Stromal cell of bone marrow (primary cell): ENCODE measurements at places on chromosomes 3 and 15.

GRCh38 chr3:38028621-38029361 is 651 bp downstream of the PLCD1 start:
- no peak for DNase-seq

- DNase-seq, result no peak
Measured at GRCh38 chr15:85584872-85585271, 204.5 kb downstream of the AKAP13 start.

- no peak for DNase-seq
Measured at GRCh38 chr3:191244242-191244867, 45.3 kb downstream of the OSTN start.

GRCh38 chr3:133256787-133257483 is 142.9 kb upstream of the BFSP2 start:
- no peak for DNase-seq

GRCh38 chr15:90547540-90547939 is 17.8 kb downstream of the CRTC3 start:
- no peak for DNase-seq

- DNase-seq, result no peak
Measured at GRCh38 chr15:74958908-74959585, 2.5 kb upstream of the RPP25 start.

GRCh38 chr15:33076937-33077336 is 117.6 kb downstream of the FMN1 start:
- DNase-seq, result no peak

DNA sequence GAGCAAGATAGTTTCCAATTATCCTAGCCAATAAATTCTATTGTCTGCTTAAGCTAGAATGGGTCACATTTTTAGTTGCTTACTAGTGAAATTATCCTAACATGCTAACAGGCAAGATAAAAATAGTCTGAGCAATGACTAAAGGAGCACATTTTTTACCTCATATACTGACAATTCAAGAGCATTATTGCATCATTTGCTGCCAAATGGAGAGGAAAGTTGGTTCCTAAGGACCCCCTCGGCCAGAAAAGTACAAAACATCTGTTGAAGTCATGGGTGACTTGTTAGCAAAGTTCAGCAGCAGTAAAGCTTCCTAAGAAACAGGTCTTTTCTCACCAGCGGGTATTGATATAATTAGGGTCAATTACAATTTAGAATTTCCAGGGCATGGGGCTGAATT is 1001.0 kb downstream of the FHIT start:
- no peak for DNase-seq

GRCh38 chr3:152703245-152703890 is 131.6 kb upstream of the P2RY1 start:
- no peak for DNase-seq

- DNase-seq, result no peak
Measured at GRCh38 chr3:71355862-71356261, 227.7 kb downstream of the FOXP1 start.

DNA sequence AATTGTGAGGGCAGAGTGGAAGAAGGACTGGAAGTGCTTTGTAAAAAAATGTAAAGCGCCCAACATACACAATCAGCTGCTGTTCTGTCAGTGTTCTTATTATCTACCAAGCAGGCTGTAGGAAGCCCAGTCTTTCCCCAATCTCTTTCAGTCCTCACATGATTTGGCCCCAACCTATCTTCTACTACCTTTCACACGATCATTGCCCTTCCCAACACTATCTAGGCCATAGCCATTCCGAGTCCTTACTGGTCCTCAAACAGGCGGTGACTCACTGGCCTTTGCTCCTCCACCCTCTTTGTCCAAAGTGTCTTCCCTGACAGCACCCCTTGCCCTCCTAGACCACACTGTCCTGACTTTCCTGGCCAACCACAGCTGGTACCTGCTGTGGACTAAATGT is 861 bp upstream of the RFT1 start:
- DNase-seq, result no peak

- DNase-seq, result no peak
Measured at GRCh38 chr3:27545061-27545460, 60.9 kb upstream of the SLC4A7 start.

DNA sequence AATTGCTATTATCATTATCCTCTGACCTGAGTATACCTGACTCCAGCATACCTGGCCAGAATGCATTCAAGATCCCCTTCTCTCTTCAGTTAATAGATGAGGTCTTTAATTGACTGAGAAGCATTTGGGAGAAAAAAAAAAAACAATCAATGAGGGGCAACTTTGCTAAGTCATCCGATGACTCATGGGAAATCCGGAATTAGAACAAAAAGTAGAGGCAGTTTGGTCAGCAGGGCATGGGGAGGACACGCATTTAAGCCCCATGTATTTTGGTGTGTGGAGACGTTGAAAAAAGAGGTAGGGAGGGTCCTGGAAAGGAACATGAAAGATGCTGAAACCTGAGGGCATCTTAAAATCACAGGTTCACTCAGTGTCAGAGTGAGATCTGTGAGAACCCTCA is 256.2 kb downstream of the RORA start:
- DNase-seq, result peak; percentile 77

GRCh38 chr3:107660306-107660976 is 137.7 kb downstream of the BBX start:
- DNase-seq, result peak; percentile 45

DNA sequence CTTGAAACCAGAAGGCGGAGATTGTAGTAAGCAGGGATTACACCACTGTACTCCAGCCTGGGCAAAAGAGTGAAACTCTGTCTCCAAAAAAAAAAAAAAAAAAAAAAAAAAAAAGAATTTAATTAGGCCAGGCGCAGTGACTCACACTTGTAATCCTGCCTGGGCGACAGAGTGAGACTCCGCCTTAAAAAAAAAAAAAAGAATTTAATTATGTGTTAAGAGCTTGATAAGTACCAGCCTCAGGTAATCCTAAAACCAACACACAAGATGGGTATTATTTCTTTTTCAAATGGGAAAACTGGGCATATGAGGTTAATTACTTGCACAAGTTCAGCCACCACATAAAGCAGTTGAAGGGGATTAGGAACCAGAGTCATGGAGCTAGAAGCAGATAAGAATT is 49.0 kb downstream of the PBRM1 start:
- no peak for DNase-seq

DNA sequence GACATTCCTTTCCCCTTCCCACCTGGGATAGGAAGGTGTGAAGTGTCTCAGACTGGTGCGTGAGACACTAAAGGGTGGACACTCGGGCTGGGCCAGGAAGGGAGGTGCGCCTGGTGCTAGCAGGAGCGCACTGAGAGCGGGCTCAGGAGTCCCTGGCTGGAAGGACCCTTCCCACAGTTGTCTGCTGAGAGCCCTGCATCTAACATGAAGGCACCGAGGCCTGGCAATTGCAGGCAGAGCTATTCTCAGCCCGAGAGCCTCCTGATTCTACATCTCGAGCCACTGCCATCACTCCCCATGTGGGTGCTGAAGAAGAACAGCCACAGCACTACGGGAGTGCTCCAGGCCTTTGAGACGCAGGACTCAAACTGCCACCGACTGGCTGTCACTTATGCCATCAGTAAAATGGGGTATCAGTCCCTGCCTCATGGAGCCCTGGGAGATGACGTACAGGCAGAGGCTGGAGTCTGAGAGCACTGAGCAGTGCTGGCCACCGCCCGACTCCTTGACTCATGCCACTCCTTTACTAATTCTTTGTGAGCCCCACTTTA is 159.4 kb downstream of the KLF13 start:
- no peak for DNase-seq

DNA sequence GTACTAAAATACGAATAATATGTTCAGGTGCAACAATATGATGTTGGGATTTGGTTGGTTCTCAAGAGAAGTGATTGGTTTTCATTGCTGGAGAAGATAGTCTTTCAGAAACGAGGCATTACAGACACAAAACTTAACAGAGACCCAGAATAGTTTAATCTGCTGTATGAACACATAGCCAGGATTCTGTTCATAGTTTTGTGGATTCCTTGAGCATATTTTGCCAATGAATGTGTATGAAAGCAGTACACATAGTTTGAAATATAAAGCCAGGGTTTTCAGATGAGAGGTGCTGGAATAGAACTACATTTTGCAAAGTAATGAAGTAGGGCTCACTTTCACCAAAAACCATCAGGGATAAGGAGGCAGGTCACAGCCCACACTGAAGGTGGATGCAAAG is 5.7 kb upstream of the MCTP2 start:
- DNase-seq, result no peak

- peak; percentile 89 for DNase-seq
Measured at GRCh38 chr3:24220859-24221657, 273.6 kb downstream of the THRB start.

GRCh38 chr15:66808181-66808824 is 106.3 kb downstream of the SMAD6 start:
- no peak for DNase-seq

GRCh38 chr15:31128919-31129768 is 27.6 kb upstream of the TRPM1 start:
- peak; percentile 18 for DNase-seq

DNA sequence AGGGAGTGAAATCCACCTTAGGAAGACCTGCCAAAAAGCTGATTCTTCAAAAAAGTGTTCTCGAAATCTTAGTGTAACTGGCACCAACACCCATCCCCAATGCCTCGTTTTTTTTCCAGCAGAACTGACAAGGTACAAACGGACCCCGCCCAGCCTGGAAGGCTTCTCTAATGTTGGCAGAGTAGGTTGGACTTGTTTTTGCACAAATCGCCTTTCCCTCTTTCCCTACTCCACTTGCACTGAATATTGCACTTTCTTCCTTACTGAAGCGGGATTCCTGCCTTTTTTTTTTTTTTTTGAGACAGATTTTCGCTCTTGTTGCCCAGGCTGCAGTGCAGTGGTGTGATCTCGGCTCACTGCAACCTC is 544 bp upstream of the TIMMDC1 start:
- peak; percentile 10 for DNase-seq

GRCh38 chr3:29557825-29558224 is 277.0 kb downstream of the RBMS3 start:
- DNase-seq, result no peak

DNA sequence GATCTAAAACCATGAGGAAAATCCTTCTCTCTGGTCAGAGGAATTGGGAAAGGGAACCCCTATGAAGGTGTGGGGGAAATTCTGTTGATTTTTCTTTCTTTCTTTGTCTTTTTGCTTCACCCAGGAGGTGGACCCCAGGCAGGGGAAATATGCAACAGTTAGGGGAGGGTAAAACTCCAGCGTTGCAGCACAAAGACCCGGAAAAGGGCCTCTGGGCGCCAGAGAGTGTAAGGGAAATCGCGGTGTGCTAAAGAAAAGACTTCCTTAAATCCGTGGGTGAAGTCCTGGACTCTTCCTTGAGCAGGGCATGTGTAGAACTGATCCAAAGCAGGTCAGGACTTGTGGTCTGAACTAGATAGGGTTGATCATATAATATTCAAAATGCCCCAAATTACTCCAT is 11.1 kb upstream of the TBC1D21 start:
- no peak for DNase-seq

- DNase-seq, result no peak
Measured at GRCh38 chr15:98568382-98569017, 79.8 kb upstream of the IGF1R start.

DNA sequence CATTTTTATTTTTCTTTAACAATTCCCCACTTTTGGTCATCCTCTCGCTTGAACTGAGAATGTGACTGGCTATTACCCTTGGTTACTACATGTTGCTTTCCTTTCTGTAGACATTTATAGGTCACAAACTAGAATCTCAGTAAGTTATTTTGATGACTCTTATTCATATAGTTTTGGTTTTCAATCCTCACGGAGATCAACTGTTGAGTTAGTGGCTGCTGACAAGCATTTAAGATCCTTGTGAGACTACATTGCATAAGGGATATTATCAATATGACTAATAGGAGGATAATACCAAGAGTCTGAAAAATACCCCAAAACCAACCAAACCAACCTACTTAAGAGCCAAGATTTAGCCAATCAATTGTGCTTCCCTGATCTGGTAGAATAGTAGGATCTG is 16.3 kb downstream of the CCR3 start:
- DNase-seq, result no peak

GRCh38 chr15:77819048-77819850 is 186.5 kb upstream of the LINGO1 start:
- no peak for DNase-seq

- DNase-seq, result no peak
Measured at GRCh38 chr3:71016178-71016845, 567.2 kb downstream of the FOXP1 start.

GRCh38 chr15:50431204-50431603 is 7.0 kb downstream of the USP8 start:
- DNase-seq, result peak; percentile 20

DNA sequence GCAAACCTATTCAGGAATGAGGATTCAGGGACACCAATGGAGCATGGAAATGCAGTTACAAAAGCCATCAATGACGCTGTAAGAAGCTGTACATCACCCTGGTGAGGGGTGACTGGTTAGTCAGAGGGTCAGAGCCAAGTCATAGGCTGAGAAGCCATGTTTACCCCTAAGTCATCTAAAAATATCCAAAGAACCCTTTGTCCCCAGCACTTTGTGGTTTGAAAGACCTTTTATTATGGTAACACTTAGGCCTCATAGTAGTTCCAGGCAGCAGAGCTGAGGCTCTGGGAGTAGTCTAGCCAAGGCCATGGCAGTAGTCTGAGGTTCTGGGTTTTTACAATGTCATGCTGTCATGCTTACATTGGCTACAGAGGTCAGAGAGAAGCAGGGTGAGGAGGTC is 131.2 kb downstream of the CTNNB1 start:
- DNase-seq, result no peak

GRCh38 chr3:47380026-47380600 is 708 bp upstream of the PTPN23 start:
- no peak for DNase-seq

GRCh38 chr3:143184099-143184498 is 64.5 kb downstream of the CHST2 start:
- DNase-seq, result no peak

GRCh38 chr3:187293516-187294430 is 2.2 kb upstream of the MASP1 start:
- no peak for DNase-seq

GRCh38 chr3:174598885-174599439 is 260.2 kb upstream of the NAALADL2 start:
- no peak for DNase-seq

DNA sequence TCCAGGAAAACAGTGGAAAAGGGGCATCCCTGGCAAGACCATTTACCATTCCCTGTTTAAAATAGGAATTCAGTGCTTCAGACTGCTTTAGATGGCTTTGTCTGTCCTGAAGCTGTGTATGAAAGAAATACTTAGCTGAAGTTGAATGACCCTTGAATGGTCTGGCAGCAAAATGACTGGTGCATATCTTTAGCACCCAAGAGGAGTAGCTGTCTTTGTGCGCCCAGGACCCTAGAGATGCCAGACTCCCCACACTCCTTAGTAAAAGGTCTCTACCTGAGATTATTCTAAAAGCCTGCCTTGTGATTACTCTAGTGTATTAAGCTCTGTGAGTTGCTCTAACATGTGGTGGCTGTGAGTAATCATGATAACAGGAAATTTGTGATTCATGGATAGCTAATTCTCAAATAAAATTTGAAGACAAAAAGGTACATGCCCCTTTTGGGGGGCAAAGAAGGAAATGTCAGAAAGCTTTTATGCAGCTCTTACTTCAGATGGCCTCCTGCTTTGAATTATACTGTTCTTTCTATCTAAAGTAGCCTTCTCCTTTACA is 3.2 kb downstream of the MAPKBP1 start:
- DNase-seq, result no peak

GRCh38 chr3:60395173-60395762 is 856.0 kb downstream of the FHIT start:
- DNase-seq, result no peak

- peak; percentile 24 for DNase-seq
Measured at GRCh38 chr3:32614956-32615355, 44.3 kb upstream of the DYNC1LI1 start.

- DNase-seq, result no peak
Measured at GRCh38 chr15:62053439-62054085, 6.7 kb downstream of the VPS13C start.

GRCh38 chr3:182389071-182389815 is 404.1 kb upstream of the ATP11B start:
- no peak for DNase-seq
